ENCODE measurements at places on chromosomes 16 and 17.

DNA sequence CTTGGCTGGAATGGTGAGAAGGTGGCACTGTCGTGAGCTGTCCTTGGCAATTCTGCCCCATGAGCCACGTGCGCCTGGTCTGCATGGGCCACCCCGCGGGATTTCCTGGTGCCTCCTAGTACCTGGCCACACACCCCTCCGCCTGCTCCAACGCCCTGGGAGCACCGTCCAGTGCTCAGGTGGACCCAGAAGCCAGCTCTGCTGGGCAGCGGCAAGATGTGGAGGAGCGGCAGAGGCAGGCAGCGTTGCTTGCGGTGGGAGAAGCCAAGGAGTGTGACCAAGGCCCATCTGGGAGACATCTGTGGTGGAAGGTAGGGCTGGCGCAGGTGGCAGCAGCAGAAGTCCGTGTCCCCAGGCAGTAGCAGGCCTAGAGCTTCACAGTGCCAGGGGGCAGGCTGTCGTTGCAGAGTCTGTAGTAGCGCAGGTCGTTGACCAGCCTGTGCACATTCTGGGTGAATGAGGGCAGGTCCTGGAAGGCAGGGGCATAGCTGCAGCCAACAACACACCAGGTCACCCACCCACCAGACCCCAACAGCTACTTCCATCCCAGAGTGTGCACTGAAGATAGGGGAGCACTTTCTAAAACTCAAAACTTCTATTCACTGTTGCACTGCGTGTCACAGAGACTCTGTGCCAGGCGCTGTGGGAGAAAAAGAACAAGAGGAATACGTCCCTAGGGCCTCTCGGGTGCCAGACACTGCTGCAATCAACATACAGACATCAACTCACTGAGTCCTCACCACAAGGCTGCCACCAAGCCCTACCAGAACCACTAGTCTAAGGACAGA, 34.9 kb upstream of the GSG1L start:
- DNase-seq: no peak

GRCh38 chr17:58694302-58694701, 1.9 kb downstream of the RAD51C start:
- no peak for DNase-seq

GRCh38 chr16:2897110-2897509, 14.1 kb downstream of the FLYWCH2 start:
- DNase-seq: no peak

GRCh38 chr16:55411231-55411630, 67.8 kb upstream of the MMP2 start:
- DNase-seq: no peak

DNA sequence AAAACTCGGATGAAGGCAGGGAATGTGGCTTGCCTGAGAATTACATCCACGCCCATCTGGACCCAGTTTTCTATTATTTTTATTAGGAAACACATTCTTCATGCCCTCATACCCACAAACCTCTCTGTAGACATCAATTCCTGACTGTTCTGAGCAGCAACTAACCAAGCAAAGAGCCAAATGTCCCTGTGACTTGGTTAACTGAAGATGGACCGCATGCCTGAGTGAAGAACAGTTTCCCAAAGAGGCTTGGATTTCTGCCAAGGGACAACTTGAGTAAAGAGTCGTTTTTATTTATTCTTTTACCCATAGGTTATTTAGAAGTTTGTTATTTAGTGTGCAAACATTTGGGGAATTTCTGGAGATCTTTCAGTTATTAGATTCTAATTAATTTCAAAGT, 259.8 kb downstream of the GRIN2A start:
- no peak for DNase-seq

- peak; percentile 6 for DNase-seq
These were observed 10.3 kb upstream of the ZFHX3 start for GRCh38 chr16:73058221-73058615.

DNA sequence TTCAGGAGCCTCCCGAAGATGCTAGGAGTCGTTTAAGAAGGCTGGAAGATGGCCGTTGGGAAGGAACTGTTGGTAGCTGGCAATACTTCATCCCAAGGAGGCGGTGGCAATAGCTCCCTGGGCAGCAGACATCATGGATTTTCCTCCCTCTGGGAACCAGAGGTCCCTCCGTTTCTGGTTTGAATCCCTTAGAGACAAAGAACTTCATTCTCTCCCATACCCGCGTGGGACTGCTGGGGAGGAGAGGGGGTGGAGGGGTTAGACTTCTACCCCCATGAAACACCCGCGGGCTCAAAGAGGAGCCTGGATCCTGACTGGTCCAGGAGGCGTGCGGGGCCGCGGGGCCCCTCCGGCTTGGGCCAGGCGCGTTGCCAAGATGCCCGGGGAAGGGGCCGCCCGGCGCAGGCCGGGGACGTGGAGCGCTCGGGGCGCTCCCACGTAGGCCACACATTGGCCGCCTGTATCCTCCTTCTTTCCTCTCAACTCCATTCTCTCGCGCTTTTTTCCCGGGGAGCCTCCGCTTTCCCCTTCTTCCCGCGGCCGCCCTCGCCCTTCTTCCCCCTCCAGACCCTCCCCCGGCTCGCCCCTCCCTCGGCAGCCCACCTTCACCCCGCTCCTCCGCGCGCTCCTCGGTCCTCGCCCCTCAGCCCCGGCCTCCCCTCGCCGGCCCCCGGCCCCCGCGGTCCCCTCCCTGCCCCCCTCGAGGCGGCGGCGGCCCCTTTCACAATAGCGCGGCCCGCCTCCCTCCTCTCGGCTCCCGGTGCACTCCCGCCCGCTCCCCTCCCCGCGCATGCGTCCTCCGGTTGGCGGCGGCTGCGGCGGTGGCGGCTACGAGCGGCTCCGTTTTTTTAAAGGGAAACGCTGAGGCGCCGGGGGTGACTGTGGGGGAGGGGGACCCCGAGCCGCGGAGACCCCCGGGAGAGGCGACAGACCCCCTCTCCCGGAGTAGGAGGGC, at the start of gene MSL1:
Gene MSL1 (plus strand): TSS at position 791 of the 955 bp plus-strand sequence. CDS start 642 bp downstream, outside the sequence.
- DNase-seq: peak; percentile 81

DNA sequence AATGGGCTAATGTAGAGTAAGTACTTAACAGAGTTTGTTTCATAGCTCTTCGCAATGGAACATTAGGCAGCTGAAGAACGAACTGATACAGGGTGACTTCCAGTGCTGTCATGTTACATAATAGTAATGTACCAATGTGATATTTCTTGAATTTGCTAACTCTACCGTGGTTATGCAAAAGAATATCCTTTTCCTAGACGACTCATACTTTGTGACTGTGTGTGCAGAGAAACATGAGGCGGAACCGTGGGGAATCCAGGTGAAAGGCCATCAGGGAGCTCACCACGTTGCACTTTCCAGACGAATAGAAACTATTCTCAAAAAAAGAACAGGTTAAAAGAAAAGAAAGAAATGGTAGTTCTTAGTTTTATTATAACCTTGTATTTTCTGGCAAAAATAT, 13.2 kb downstream of the NOB1 start:
- DNase-seq: no peak

DNA sequence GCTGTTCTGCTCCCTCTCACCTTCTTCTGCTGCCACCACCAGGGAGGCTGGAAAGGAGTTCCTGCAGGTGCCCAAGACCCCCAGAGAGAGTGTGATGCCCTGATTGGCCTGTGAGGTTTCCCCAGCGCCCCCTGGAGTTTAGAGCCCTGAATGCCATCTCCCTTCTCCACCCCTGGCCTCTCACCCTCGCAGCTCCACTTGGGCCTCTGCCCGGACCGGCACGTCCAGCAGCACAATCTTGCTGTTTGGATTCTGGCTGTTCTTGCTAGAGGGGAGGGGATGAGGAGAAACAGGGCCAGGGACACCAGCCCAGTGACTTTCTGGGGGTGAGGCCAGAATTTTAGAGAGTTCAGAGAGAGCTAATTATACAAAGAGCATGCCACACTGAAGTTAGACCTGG, 12.5 kb upstream of the FAM171A2 start:
- no peak for DNase-seq

DNA sequence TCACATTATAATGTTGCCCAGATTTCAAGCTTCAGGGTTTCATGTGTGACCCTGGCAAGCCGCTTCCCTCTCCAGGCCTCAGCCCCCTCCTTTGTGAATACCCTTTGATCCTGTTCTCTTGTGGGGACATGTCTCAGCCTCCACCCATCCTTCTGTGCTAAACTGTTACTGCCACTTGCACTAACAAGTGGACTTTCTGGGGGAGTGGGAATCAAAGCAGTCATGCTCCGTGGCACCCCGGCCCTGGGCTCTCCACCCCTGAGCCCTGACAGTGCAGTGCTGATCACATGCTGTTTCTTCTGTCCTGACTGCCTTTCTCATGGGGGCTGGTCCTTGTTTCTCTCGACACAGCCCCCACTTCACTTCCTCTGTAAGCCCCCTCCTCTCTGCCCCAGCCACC, 9.7 kb upstream of the DCAF7 start:
- DNase-seq: no peak

GRCh38 chr17:7676533-7676932, 10.8 kb downstream of the TP53 start:
- DNase-seq: no peak

- DNase-seq: no peak
These were observed 169.8 kb downstream of the PITPNC1 start for GRCh38 chr17:67546578-67547527.

DNA sequence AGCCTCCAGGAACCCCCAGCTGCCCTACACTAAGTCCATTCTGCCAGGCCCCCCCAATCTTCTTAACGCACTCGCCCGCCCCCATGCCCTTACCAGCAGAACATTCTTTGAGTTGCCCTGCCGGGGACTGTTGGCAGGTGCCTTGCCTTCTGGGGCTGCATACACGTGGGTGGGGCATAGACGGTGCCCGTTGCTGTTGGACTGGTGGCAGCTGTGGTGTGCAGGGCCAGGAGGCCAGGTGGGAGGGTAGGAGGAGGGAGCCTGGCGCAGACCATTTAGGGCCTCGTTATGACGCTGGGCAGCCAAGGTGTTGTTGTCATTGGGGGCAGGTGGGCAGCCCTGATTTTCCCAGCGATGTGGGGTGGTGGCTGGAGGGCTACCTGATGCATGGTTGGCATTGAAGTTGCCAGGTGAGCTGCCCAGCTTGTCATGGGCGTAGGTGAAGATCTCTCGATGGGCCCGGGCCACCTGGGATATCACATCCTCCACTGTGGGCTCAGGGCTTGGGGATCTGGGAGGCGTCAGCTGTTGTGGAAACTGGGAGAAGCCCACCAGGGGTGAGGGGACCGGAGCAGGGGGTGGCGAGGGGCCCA, 4.9 kb downstream of the NR1D1 start:
- no peak for DNase-seq

DNA sequence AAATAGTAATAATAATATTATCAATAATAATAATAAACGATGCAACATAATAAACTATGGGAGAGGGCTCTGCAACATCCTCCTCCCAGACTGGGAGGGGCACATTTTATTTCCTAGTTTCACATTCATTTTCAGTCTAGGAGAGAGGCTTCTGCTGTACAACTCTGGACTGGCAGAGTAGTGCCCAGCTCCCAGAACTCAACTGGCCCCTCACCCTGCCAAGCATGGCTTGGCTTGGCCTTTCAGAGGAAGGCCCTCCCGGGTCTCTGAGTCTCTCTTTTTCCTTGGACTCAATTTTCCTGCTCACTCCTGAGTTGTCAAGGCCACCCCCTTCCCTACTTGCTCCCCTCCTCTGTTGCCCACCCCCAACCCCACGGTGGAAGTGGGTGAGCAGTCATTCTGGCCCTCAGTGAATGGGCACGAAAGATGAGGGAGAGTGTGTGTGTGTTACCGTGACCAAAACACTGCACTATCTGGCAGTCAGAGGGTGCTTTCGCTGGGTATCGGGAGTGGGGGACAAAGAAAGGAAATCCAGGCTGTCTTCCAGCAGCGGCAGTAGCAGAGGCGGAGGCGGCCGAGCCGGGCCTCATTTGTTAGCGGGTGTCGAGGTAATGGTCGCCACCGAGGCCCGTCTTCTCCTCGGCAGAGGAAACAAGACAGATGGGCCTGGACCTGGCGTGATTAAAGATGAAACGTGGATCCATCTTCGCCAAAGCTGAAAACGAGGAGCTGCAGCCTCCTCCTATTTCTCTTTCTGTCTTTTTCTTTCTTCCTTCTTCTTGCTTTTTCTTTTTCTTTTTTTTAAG, 2.3 kb downstream of the HOXB4 start:
- no peak for DNase-seq
